ENCODE measurements at places on chromosomes 4 and X. TPM values are rescaled to one million over a fixed set of nuclear protein-coding genes. Genes with fewer than 3 reads are reported as not detected.

DNA sequence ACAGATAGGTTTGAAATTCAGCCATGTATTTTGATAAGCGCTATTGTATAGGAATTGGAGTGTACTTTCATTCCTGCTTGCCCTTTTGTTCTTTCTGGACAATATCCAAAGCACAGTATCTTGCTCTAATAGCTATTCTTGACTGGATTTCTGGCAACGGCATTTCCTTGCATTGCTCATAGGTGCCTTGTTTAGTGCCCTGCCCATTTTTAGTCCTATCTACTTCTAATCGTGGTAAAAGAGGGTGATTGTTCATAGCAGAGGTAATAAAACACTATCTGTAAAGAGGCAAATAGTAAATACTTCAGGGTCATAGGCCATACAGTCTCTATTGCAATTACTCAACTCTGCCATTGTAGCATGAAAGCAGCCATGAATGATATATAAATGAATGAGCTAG is 155.9 kb downstream of the IL1RAPL2 start:
- no peak for DNase-seq

- DNase-seq = no peak
Observed at GRCh38 chr4:33029976-33030375, 2309.8 kb downstream of the PCDH7 start.

PF4V1 gene
- total RNA-seq = not detected

LRIT3 gene
- total RNA-seq = 0.08 TPM

GRCh38 chr4:109065006-109065405 is 237.5 kb downstream of the COL25A1 start:
- no peak for DNase-seq

HAND2 gene
- not detected for total RNA-seq

DNA sequence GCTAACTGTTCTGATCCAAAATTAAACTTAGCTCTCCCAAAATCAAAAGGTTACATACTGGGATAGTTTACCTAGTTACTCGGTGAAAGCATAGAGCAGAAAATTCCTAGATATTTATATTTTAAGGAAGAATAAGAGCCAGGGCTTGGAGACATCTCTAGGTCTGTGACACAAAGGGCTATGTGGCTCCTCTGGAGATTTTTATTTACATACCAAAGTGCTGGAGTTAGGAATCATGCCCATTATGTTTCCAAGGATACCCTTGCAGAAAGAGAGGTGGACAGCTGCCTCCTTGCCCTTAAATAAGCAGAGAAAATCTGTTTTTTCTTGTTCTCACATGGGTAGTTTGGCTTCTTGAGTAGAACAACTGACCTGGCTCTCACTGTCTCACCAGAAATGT is 9.0 kb downstream of the COX7B2 start:
- DNase-seq = no peak

USP51 gene
- 2.1 TPM for total RNA-seq

TMSB4X gene
- total RNA-seq = 2,374 TPM

DNA sequence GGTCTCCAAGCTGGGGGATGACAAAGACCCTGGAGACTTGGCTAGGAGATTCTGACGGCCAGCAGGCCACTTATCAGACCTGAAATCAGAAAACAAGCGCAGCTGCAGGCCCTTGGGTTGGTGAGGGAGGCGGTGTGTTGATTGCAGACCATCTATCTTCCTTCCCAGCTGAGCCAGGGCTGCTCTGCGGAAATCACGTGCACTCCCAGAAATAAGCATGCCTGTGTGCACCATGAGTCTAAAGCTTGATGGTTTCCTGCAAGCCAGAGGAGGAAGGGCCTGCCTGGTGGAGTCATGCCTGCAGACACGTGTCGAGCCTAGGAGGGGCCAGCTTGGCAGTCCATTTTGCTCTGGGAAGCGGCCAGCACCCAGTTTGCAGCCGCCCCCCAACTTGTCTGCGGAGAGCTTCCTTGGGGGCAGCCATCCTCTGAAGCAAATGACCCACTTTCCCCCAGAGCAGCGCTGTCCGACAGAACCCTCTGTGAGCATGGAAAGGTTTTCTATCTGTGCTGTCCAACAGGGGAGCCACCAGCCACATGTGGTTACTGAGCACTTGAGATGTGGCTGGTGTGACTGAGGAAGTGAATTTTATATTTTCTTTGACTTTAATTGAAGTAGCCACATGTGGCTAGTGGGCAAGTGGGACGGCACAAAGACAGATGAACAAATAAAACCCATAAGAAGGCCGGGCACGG is 175.7 kb upstream of the BCOR start:
- no peak for DNase-seq

TLR1 gene
- 10.1 TPM for total RNA-seq

DNA sequence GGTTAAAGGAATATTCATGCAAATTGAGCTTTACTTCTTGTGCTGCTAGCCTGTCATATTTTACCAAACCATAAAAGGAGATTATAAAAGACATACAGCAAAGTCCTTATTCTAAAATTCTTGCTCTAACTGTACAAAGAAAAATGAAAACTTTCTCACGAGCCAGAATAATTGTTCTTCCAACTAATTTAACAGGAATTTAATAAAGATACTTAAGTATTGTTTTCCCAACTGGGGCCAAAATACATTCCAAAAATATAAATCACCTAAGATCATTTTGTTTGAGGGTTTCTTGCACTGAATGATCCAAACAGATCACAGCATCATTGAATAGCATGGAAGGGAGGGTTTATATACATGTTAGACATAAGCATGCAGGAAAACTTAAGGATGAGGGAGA is 127.1 kb upstream of the PCDH18 start:
- no peak for DNase-seq

PRR32 gene
- not detected for total RNA-seq

GRCh38 chr4:150648123-150648522 is 66.2 kb downstream of the MAB21L2 start:
- DNase-seq = no peak

- no peak for DNase-seq
Observed at GRCh38 chr4:128658214-128658631, 151.3 kb upstream of the JADE1 start.

BMP2K gene
- 4.6 TPM for total RNA-seq

DNA sequence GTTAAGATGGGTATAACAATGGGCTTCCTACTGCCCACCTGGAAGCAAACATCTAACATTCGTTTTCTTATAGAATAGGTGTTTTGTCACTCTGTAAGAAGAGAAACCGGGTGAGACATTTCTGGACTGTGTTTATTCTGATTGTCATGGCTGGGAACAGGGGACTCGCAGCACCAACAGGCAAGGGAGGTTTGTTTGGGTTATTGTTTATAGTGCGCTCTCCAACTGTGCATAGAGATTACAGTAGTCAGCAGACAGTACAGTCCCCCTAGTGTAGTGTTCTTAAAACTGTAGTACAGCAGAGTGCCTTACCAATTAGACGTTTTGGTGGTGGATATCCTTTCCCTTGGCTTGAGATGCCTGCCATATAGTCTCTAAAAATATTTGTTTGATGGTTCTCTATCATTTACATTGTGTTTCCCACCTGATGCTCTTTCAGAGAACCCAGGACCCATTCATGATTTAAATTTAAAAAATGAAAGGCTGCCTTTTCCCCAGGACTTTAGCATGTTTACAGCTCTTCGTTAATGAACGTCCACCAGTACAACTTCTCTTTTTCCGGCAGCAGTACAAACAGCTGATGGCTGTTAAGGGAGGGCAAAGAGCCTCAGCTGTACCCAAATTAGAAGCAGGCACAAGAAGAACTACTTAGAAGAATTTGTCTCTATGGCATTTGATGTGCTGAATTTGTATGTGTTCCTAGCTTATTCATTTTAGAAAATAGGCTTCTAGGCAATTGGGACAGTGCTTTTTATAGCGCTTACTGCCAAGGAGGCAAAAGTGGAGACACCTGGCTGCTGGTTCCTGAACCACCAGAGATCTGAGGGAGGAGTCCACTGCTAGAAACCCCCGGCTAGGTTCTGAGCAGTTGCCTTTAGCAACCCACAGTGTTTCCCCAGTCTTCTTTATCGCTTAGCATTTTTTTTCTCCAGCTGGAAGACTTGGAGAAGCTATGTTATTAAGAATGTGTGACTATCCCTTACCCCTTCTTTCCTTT is 1.0 kb upstream of the RNF150 start:
- DNase-seq = no peak

PDE5A gene
- total RNA-seq = 0.11 TPM

GRCh38 chrX:116756958-116757357 is 294.2 kb upstream of the CT83 start:
- DNase-seq = no peak

- DNase-seq = no peak
Observed at GRCh38 chr4:1604181-1604705, 79.9 kb downstream of the FAM53A start.

- DNase-seq = no peak
Observed at GRCh38 chrX:30654989-30655607, 1.9 kb downstream of the GK start.

DNA sequence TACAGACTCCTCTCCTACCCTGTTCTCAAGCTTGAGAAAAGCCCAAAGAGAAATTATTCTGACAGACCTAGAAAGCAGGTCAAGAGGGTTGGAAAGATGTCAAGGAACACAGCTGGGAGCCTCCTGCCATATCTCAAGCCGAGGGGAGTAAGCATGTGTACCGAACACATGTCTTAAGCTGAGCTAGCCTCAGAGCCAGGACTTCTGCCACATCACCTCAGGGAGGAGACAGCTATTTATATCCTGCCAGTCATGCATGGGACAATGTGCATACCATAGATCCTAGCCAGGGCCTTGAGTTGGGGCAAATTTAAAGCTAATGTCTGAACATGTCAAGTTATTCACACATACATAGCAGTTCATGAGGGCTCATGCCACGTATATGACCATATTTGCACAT is 11.8 kb downstream of the TMEM31 start:
- no peak for DNase-seq

DNA sequence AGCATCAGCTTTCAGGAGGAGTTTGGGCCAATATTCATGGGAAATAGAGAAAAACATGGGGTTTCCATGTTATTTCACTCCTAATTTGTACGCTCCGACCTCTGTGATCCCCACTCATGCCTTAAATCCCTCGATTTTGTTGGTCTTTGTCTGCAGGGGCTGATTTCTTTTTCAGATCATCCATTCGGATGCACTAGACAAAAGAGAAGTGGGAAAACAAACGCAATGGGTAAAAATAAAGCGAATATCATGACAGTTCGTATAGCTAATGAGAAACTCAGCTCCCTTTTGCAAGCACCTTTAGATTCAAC is 139.1 kb upstream of the PLAC1 start:
- no peak for DNase-seq

DRD5 gene
- not detected for total RNA-seq

DNA sequence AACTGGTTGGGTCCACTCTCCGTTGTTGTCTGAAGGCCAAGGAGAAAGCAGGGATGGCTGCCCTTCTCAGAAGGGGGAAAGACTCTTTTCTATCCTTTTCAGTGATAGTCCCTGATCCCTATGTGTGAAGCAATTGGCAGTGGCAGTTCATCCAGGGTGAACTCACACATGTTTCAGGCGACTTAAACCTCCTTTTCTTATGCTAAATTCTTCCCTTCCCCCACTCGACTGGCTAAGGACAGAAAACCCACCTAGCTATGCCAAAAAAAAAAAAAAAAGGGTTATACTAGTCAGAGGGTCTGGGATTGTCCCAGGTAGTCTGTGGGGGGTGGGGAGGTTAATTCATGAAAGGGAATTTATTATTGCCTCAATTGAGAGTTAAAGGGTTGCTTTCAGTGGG is 12.2 kb upstream of the ZNF280C start:
- no peak for DNase-seq

- no peak for DNase-seq
Observed at GRCh38 chr4:1819284-1819683, 26.2 kb downstream of the FGFR3 start.

- no peak for DNase-seq
Observed at GRCh38 chr4:61911313-61911756, 711.2 kb downstream of the ADGRL3 start.

Measured in CD8-positive, alpha-beta T cell (primary cell).